ENCODE measurements at places on chromosomes 4 and X.

DNA sequence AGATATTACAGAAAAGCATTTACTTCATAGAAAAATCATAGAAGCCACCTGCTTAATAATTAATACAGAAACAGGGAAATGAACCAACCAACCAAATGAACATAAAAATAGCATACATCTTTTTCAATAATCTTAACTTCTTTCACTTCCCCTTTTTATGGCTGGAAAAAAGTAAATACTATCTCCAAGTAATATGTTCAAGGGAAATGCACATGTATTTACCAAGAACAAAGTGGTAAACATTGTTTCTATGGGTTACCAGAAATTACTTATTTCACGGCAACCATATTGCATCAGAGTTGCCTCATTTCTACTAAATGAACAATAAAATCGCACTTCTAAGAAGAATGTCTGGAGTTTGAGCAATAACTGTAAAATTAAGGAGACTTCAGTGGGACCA is 321.3 kb downstream of the TMA16 start:
- no peak for DNase-seq

DNA sequence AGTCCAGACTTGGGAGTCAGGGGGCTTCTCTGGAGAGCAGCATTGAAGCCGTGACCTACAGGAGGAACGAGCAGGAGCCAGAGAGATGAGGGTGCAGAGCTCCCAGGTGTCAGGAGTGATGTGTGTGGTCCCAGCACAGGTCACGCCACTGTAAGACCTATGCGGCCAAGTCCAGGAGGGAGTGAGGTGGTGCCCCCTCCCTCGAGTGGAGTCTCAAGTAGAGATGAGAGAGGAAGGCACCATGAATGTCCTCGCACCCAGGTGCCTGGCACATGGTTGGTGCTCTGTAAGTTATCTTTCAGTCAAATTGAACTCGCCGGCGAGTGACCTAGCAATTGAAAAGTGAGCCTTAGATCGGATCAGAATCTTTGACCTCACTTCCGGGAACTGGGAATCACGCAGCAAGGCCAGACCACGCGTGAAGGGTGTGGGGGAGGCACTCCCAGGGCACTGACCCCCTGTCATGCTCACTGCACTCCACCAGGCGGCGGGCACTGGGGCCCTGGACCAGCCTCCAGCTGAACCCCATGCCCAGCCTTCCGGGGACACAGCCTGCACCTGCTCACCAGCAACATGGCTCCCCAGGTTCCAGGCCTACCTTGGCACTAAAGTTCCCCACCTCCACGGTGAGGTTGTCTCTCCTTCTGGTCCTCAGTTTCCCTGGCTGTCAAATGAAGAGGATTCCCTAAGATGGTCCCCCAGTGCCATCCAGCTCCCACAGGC is 127.4 kb downstream of the HMX1 start:
- DNase-seq: no peak

DNA sequence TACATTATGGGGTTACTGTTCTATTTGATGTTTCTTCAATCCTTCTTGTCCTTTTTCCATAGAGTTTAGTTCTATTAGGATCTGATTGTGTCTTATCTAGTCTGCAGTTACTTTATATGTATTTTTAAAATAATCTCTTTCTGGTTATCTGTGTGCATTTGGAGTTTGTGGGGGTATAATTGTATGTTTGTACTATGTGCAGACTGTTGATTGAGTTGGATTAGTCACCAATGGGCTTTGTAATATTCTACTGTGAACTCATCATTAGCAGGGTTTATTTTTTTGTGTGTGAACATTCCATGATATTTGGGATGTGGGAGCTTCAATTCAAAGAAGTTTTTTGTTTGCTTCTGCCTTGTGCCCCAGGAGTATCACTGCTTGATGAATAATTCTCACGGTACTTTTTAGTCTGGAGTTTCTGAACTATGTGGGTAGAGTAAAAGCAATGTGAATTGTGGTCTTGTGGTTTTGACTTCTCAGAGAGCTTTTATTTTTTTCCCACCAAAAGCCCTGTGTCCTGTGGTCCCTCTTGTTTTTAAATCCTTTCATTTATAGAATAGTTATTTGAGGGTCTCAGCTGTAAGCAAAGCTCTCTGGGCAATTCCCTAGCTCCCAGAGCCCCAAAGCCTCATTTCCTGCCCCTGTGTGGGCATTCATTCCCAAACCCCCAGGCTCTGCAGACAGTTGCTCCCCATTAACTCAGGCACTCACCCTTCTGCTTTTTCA is 127.8 kb downstream of the PHKA2 start:
- no peak for DNase-seq

DNA sequence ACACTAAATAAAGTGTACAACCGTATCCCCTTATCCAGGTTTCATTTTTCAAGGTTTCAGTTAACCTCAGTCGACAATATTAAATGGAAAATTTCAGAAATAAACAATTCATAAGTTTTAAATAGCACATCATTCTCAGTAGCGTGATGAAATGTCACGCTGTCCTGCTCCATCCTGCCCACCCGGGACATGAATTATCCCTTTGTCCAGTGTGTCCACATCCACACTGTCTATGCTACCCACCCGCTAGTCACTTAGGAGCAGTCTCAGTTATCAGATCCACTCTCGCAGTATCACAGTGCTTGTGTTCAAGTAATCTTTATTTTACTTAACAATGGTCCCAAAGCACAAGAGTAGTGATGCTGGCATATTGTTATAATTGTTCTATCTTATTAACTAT is 54.7 kb downstream of the FRYL start:
- DNase-seq: no peak

- no peak for DNase-seq
Measured at GRCh38 chrX:114152130-114152529, 431.8 kb upstream of the HTR2C start.

GRCh38 chrX:40877887-40878286 is 142.5 kb upstream of the MED14 start:
- peak; percentile 72 for DNase-seq

DNA sequence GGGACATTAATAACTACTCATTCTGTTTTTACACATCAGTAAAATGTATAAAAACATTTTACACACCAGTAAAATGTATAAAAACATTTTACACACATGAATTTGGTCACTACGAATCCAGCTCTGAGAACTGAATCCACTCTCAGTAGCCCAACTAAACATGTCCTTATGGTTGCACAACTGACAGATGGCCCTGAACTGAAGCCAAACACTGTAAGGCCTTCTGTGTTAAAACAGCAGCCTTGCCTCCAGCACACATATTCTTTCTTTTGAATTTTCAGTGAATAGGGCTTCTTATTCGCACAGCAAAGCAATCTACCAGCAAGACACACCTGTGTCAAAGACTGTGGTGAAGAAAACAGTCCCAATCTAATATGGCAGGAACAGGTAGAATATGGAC is 169.9 kb upstream of the FMR1 start:
- DNase-seq: peak; percentile 6

GRCh38 chr4:98193459-98194105 is 50.3 kb upstream of the STPG2 start:
- DNase-seq: no peak

GRCh38 chrX:136687457-136687856 is 39.5 kb downstream of the CD40LG start:
- no peak for DNase-seq

DNA sequence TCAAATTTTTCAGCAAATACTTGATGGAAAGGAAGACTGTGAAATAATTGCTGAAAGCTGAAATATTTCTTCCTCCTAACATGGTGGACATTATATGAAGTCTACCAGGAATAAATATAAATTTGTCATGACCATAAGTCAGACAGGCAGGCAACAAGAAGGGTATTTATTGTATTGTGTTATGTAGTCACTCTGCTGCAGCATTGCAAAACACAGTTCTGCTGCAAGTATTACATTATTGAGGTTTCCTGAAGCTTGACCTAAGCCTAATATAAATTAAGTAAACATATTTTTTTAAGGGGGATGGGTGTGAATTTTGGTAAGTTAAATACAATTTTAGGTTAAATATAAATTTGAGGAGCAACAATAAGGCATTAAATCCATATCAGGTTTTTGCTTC is 60.2 kb upstream of the MAOA start:
- DNase-seq: no peak

DNA sequence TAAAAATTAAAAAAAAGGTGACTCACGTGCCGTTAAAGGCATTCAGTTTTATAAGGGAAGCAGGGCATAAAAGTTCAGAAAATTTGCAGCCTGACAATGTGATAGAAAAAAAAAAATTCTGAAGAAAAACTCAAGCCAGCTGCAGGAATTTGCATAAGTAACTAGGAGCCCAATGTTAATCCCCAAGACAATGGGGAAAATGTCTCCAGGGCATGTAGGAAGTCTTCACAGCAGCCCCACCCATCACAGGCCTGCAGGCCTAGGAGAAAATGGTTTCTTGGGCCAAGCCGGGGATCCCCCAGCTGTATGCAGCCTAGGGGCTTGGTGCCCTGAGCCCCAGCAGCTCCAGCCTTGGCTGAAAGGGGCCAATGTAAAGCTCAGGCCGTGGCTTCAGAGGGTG is 31.2 kb downstream of the CHM start:
- DNase-seq: no peak

GRCh38 chrX:19096586-19096985 is 25.7 kb downstream of the ADGRG2 start:
- DNase-seq: no peak

GRCh38 chr4:146916479-146917076 is 29.1 kb downstream of the TTC29 start:
- peak; percentile 67 for DNase-seq

GRCh38 chr4:177487977-177488376 is 45.7 kb upstream of the AGA start:
- no peak for DNase-seq

DNA sequence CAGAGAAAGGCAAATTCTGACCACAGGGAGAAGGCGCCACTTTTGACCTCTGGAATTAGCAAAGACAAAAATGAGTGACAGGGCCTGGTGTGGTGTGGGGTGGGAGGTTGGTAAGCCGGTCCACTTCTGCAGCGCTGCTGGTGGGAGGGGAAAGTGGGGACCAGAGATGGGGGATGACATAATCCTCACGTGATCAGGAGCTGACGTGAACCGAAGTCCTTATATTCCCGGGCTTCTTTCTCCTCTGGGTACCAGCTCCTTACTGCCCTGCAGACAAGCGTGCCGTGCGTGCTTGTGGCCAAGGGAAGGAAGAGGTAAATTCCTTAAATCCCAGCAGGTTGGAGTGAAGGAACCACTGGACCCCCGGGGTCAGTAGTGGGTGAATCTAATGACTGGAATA is at the start of gene TCEAL7:
Gene TCEAL7 (plus strand): TSS at position 249 of the 400 bp plus-strand sequence. CDS start 1,165 bp downstream, outside the sequence.
- peak; percentile 83 for DNase-seq

- DNase-seq: no peak
Measured at GRCh38 chr4:147965056-147965455, 233.2 kb downstream of the ARHGAP10 start.

- no peak for DNase-seq
Measured at GRCh38 chrX:72409993-72410392, 104.3 kb upstream of the CITED1 start.

- no peak for DNase-seq
Measured at GRCh38 chrX:107560980-107561379, 67.3 kb upstream of the PRPS1 start.

GRCh38 chrX:68808686-68809357 is 20.0 kb upstream of the EFNB1 start:
- DNase-seq: peak; percentile 48

- DNase-seq: no peak
Measured at GRCh38 chr4:73392936-73393335, 11.2 kb upstream of the ALB start.

GRCh38 chr4:27087306-27088045 is 226.8 kb downstream of the STIM2 start:
- DNase-seq: no peak

DNA sequence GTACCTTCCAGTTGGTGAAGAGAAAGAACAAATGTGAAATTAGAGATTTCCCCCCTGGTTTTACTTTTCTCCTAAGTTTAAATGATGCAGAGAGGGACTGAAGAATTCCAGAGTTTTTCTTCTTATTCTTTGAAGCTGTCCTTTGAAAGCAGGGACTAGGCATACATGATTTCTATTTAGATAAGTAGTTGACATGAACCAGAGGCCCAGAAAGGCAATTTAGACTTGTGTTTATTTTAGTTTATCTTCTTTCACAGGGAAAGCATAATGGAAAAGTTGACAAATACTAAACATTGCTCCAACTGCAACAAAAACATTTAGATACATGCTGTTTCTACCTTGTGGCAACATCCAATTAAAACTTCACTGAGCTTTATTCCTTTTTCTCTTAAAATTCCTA is 32.0 kb downstream of the PTPN13 start:
- no peak for DNase-seq

GRCh38 chr4:75229806-75230570 is 284.2 kb downstream of the RCHY1 start:
- no peak for DNase-seq

GRCh38 chrX:123859409-123859845 is 426 bp upstream of the XIAP start:
- no peak for DNase-seq

- no peak for DNase-seq
Measured at GRCh38 chr4:182918044-182918607, 940 bp upstream of the DCTD start.

DNA sequence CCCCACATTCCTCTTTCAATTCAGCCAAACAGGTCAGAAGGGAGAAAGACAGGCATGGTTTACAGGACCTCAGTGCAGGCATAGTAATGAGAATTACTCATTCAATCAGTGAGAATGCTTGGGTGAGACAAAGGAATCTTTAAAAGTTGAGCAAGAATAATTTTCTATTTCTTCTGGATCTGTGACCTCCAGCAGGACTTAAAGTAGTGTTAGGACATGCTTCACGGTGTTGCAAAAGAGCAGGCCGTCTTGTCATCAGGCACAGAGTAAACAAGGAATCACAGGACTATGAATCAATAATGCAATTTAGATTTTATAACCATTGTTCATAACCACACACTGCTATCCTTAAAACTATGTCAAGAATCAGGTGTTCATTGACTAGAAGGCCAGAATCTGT is 130.6 kb upstream of the GLRA2 start:
- no peak for DNase-seq

- DNase-seq: no peak
Measured at GRCh38 chrX:10048076-10048475, 80.9 kb downstream of the CLDN34 start.

DNA sequence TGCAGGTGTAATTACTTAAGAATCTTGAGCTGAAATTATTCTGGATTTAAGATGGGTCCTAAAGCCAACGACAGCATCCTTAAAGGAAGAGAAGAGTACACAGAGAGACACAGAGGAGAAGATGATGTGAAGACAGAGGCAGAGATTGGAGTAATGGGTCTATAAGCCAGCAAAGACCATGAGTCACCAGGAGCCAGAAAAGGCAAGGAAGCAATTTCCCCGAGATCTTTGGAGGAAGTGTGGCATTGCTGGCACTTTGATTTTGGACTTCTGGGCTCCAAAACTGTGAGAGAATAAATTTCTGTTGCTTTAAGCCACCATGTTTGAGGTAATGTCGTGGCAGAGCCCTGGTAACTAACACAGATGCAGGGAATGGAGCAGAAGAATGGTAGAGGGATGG is 32.4 kb upstream of the LGI2 start:
- no peak for DNase-seq

All from lung (tissue), 17 donors.